Placental pericyte (primary cell): ENCODE measurements at places on chromosomes 16 and 17. TPM values are rescaled to one million over a fixed set of nuclear protein-coding genes. Genes with fewer than 3 reads are reported as not detected.

The TEKT5 gene
- total RNA-seq: under 0.01 TPM in 1 of 2 replicates, not detected in the other

The CACNG3 gene
- total RNA-seq: not detected in 2 replicates

The MCRIP1 gene
- 82.0 and 100 TPM in 2 replicates for total RNA-seq

The TEKT1 gene
- total RNA-seq: not detected in 2 replicates

The ERN1 gene
- total RNA-seq: 19.3 and 65.4 TPM in 2 replicates

The NOS2 gene
- total RNA-seq: not detected in 2 replicates

The CBFA2T3 gene
- total RNA-seq: not detected in 2 replicates

The KRT27 gene
- not detected in 2 replicates for total RNA-seq

The CDT1 gene
- total RNA-seq: 3.5 and 26.5 TPM in 2 replicates

The TMEM204 gene
- total RNA-seq: 9.6 and 39.7 TPM in 2 replicates

The GTF3C1 gene
- 63.9 and 117 TPM in 2 replicates for total RNA-seq

The AKAP1 gene
- total RNA-seq: 10.3 and 14.3 TPM in 2 replicates
